ENCODE measurements at places on chromosomes 3 and 15. TPM values are rescaled to one million over a fixed set of nuclear protein-coding genes. Genes with fewer than 3 reads are reported as not detected.

GRCh38 chr3:43285644-43286043, 696 bp upstream of the SNRK start:
- DNase-seq: no peak

DNA sequence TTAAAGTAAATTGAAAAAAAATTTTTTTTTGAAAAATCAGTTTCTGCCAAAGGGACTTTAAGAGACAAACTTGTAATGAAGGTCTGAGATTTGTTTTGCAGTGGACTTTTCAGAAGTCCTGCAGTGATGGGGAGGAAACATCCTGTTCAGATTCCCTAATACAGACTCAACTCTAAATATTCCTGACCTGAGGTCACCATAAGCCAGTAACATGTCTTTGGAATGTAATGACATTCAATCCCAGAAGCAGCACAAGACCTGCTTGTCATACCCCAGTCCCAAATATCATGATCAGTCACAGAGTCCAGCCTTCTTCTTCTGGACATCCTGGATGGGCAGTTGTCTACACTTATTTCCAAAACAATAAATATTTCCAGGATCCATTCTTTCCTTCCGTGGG, 53.6 kb downstream of the TMEM39A start:
- no peak for DNase-seq

- DNase-seq: peak; percentile 75
Observed at GRCh38 chr15:40330368-40330836, 6.9 kb downstream of the INAFM2 start.

SEMA3G gene
- polyA plus RNA-seq: 0.26 TPM

- DNase-seq: peak; percentile 89
Observed at GRCh38 chr15:90885432-90886290, 1.4 kb downstream of the FES start.

- DNase-seq: no peak
Observed at GRCh38 chr15:55915876-55916567, 77.4 kb downstream of the NEDD4 start.

DNA sequence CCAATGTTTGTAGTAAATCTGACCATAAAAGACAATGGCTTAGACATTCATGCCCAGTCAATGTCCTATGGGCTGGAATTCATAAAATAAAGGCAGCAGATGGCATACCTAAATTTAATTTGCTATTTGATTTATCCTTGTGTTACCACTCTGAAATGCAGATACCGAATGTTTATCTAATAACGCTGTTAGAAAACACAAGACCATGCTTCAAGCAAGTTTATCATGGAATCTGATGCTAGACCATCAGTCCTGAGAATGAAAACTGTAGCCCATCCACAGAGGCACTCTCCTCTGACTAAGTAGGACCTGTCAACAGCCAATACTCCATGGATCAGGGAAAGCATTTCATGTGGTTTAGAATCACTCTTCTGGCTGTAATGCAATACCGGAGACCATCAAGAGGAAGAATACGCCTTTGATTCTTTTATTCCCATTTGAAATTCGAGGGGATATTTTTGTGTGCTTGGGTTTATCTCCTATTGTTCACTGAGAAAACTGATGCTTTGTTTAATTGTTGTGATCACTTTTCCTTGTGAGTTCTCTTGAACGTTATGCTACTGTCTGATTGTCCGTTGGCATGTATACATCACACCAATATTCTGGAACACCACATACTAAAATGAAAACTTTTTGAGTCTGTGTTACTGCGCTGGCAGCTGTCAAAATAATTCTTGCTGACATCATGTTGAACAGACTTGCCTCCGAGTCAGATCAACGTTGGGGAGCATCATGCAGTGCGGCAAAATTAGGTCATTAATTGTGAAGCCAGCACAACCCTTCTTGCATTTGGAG, 12.1 kb upstream of the CPB1 start:
- no peak for DNase-seq

DNA sequence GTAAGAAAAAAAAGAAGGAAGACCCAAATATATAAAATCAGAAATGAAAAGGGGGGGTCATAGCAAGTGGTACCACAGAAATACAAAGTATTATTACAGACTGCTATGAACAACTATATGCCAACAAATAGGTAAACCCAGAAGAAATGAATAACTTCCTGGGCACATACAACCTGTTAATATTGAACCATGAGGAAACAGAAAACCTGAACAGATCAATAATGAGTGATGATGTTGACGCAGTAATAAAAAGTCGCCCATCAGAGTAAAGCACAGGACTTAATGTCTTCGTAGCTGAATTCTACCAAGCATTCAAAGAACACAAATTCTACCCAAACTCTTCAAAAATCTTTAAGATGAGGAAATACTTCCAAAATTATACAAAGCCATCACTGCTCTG, 921.6 kb upstream of the SEMA6D start:
- no peak for DNase-seq

GRCh38 chr3:109685084-109686079, 348.0 kb upstream of the DPPA4 start:
- DNase-seq: peak; percentile 94

DNA sequence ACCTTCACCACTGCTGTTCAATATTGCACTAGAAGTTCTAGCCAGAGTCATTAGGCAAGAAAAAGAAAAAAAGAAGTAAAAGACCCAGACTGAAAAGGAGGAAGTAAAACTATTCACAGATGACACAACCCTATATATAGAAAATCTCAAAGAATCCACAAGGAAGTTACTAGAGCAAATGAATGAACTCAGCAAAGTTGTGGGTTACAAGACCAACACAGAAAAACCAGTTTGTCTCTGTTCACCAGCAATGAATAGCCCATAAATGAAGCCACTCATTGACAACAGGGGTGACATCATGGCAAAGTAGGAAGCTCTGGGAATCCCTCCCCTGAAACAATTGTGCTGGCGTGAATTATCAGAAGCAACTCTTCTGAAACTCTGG, 4.6 kb downstream of the CFAP100 start:
- DNase-seq: no peak

GRCh38 chr3:184368586-184369183, 7.2 kb downstream of the POLR2H start:
- peak; percentile 87 for DNase-seq

BRK1 gene
- 372 TPM for polyA plus RNA-seq

TTLL13 gene
- not detected for polyA plus RNA-seq

LPCAT4 gene
- polyA plus RNA-seq: 7.6 TPM

DNA sequence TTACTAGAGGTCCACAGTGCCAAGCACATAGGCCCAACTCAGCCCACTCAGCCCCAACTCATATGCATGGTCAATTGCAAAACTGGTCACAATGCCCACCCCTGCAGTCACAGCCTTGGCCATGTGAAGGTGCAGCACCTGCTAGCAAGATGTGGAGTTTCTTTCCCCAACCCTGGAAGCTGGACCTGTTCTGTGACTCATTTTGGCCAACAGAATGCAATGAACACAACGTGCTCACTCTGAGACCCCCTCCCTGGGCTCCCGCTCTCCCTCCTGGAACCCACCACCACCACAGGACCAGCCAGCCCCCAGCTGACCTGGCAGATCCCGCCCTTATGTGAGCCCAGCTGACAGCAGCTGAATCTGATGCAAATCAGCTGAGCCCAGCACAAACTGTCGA, 34.4 kb downstream of the ALDH1L1 start:
- peak; percentile 47 for DNase-seq

ABI3BP gene
- 15.8 TPM for polyA plus RNA-seq

ZNF80 gene
- not detected for polyA plus RNA-seq

DNA sequence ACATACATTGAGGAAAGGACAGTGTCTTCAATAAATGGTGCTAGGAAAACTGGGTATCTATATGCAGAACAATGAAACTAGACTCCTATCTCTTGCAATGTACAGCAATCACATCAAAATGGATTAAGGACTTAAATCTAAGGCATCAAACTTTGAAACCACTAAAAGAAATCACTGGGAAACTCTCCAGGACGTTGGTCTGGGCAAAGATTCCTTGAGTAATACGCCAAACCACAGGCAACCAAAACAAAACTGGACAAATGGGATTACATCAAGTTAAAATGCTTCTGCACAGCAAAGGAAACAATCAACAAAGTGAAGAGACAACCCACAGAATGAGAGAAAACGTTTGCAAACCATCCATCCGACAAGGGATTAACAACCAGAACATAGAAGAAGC, 14.5 kb downstream of the LAMP3 start:
- DNase-seq: no peak

SAMD7 gene
- not detected for polyA plus RNA-seq

- no peak for DNase-seq
Observed at GRCh38 chr3:79314962-79315361, 452.8 kb downstream of the ROBO1 start.

- DNase-seq: no peak
Observed at GRCh38 chr3:196872316-196872715, 4.6 kb downstream of the SENP5 start.

FHIT gene
- polyA plus RNA-seq: 1.2 TPM

GRCh38 chr15:71973366-71973765, 144.6 kb downstream of the MYO9A start:
- no peak for DNase-seq

DNA sequence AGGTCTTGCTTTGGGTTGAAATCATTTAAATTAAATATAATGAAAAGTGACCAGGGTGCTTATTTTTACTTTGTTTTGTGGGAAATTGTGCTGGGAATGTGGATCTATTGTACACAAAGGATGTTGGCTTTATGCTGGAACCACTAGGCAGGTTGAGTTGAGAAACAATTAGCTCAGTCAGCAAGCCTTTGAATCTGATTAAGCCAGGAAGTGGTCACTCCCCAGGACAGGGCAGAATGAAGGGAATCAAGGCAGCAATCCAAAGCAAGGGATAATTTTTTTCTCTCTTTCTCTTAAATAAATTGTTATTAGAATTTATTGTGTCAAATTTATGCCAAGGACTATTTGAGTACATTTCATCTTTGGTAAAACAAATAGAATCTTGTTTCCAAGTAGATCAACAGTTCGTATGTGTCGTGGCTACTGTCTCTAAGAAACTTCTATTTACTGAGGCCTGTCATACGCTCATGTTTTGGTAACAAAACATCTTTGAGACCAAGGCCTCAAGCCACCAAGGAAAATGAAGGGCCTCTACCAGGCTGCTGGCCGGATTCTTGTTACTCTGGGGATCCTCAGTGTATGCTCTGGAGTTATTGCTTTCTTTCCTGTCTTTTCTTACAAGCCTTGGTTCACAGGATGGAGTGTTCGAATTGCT, at the start of gene TMEM212:
Gene TMEM212, plus strand, starts transcription at position 486 of the 655 bp plus-strand sequence. Its CDS starts 35 bp downstream, at position 521.
- DNase-seq: no peak

All from aorta (tissue), 5 donors.